Smooth muscle cell of trachea (primary cell): ENCODE measurements at places on chromosomes 6 and 20. TPM values are rescaled to one million over a fixed set of nuclear protein-coding genes. Genes with fewer than 3 reads are reported as not detected.

The ZC2HC1B gene
- not detected in 2 replicates for total RNA-seq

The DNMT3B gene
- 1.7 and 3.8 TPM in 2 replicates for total RNA-seq

The FOXC1 gene
- 5.4 and 7.6 TPM in 2 replicates for total RNA-seq

The PNPLA1 gene
- total RNA-seq = not detected in 2 replicates

The TPX2 gene
- total RNA-seq = 6.9 and 83.9 TPM in 2 replicates
